ENCODE measurements at places on chromosomes 6 and 20.

GRCh38 chr6:946546-946945 lies 253.6 kb upstream of the EXOC2 start:
- DNase-seq, result no peak

DNA sequence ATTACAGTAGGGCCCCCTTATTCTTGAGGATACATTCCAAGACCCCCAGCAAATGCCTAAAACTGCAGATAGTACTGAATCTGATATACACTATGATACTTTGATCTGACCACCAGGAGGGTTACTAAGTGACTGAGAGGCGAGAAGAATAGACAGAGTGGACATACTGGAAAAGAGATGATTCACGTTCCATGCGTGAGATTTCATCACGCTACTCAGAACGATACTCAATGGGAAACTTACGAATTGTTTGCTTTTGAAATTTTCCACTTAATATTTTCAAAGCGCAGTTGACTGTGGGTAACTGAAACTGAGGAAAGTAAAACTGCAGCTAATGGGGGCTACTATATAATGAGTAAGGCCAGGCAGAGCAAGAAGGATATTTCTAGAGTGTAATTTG lies 60.8 kb downstream of the STX11 start:
- DNase-seq, result no peak

DNA sequence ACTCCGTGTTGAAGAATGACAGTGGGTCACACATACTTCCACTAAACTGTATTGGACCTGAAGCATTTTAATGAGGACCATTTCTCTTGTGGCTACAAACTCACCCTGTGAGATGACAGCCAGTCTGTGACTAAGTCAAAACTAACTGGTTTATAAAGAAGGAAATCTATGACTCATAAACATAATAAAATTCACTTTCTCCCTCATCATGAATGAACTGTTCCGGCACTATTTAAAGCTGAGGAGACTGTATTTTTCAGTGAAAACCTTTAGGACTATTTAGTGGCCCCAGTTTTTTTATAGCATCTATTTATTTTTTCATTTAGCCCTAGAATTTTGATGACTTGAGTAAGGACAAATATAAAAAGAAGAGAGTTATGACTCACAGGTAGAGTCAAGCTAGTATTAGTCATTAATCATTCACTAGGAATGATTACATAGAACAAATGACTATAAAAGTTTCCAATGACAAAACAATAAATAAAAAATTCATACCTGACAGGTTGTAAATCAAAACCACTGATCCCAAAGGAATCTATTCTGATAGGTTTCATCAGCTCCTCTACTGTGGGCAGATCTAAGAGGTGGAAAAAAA lies 34.2 kb downstream of the CEP162 start:
- no peak for DNase-seq

DNA sequence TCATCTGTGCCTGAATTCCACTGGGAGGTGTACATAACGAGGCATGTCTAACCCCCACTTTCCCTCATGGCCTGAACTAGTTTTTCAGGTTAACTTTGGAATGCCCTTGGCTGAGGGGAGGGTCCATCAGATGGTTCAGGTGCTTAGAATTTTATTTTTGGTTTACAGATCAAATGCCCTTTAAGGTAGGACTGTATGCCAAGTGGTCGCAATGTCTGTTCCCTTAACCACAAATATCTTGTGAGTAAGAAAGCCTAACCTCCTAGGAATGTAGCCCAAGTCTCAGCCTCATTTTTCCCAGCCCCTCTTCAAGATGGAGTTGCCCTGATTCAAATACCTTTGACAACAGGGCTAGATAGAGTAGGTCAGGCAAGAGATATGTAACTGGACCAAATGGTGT lies 78.4 kb downstream of the RNASET2 start:
- no peak for DNase-seq

DNA sequence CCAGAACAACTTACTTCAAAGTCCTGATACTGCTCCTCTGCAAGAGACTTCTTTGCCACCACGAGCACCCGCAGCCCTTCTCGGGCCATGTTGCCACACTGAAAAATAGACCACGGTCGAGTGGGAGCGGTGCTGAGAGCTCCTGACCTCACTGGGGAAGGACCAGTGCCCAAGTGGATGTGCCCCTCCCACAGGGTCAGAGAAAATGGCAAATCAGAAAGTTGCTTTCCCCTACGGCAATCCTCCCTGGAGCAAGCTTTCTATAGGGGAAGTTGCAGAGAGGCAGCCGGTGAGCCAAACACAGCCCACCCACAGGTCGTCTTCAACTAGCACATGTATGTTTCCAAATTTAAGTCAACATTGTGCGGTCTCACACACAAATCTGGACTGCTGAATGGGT lies 85.1 kb upstream of the NFATC2 start:
- peak; percentile 32 for DNase-seq

DNA sequence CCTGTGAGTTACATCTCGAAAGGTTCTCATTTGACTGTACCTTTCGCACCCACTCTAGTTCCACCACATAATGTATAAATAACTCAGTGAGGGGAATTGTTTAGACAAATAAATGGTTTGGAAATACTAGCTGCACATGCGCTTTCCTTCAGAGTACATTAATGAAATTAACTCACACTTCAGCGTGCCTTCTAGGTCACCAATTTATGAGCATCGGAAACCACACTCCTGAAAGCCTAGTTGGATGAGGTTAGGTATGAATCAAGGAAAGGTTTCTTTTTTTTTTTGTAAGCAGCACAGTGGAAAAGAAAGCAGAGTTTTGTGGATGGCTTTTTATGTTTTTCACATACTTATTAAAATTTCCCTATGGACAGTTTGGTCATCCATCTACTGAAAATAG lies 247.8 kb upstream of the TCF21 start:
- DNase-seq, result no peak

GRCh38 chr6:50927800-50928199 lies 109.1 kb downstream of the TFAP2B start:
- no peak for DNase-seq

- DNase-seq, result no peak
These were observed 4.9 kb downstream of the CLIC5 start for GRCh38 chr6:46010771-46011170.

DNA sequence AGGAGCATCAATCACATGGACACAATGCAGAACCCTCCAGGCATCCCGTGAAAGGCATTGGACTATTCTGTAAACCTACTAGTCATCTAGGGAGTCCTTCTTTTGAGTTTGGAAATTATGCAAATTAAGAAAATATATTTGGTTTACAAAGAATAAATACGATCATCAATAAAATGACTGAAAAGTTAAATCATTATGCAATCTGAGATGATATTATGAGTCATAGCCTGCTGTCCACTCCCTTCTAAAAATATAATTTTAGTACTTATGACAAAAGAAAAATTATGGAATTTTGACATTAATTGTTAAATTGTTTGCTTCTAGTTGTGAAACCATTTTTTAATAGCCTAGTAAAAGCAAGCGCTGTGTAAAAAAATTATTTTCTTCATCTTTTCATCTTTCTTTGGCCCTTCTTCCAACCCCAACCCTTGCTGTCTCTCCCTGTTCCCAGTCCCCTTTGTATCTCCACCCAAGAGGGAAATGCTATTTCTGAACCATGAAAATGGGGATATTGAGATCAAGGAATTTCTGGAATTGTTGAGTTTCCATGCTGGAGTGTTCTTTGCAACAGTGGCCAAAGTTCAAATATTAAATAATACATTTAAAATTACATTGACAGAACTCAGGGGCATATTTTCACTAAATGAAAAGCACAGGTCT lies 599.8 kb downstream of the COL12A1 start:
- DNase-seq, result no peak

- DNase-seq, result no peak
These were observed 145.4 kb downstream of the TTLL2 start for GRCh38 chr6:167470101-167470835.

GRCh38 chr6:170129691-170130171 lies 161.1 kb downstream of the DLL1 start:
- DNase-seq, result no peak

- DNase-seq, result no peak
These were observed 81.6 kb downstream of the PSMG4 start for GRCh38 chr6:3340358-3340802.

DNA sequence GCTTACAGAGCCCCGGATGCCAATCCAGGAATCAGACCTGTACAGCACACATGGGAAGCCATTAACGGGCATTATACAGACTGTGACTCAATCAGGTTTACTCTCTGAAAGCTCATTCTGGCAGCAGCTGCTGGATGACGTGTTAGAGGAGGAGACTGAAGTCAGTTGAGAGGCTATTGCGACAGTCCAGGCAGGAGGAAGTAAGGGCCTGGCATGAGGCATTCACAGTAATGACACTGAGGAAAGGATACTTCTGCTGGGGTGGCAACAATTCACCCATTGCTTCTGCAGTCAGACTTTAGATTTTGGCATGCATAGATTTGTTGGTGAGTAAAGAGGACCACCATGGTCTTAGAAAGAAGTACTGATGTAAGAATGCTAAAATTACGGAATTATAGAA lies 151.0 kb upstream of the HEY2 start:
- peak; percentile 91 for DNase-seq

DNA sequence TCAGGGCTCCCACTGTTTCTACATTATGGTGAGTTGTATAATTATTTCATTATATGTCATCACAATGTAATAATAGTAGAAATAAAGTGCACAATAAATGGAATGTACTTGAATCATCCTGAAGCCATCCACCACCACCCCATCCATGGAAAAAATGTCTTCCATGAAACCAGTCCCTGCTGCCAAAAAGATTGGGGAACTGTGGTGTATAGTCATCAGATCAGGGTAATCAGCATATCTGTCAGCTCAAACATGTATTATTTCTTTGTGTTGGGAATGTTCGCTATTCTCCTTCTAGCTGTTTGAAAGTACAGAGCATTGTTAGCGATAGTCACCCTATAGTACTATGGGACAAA lies 33.8 kb upstream of the SLC22A23 start:
- no peak for DNase-seq

GRCh38 chr6:37381579-37381978 lies 27.8 kb downstream of the RNF8 start:
- DNase-seq, result peak; percentile 16

DNA sequence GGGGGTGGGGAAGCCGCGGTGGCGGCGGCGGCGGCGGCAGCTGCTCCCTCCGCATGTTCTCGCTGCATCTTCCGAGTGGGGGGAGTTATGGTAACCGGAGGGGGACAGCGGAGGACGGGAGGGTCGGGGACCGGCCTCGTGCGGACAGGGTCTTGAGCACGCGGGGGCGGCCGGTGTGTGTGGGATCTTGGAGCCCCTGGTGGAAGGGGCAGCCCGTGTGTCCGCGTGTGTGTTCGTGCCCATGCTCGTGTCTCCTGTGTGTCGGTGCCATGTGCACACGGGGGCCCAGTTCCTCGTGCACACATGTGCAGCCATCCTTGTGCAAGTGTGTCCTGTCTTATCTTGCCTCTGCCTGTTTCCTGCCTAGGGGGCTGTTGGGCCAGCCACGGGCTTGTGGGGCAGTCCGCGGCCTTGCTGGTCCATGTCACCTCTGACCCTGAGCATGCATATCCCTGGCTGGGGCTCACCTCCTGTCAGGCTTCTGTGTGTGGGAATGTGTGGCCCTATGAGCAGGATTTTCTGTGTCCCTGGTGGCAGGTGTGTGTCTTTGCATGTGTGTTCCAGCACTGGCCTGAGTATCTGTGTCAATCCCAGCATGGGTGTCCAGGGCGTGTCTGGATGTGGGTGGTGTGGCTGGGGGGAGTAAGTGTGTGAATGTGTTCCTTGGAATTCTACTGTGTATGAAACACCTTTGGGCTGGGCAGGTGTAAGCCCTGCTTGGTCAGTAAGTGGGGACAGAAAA lies 8.5 kb downstream of the SYNGAP1 start:
- peak; percentile 22 for DNase-seq

DNA sequence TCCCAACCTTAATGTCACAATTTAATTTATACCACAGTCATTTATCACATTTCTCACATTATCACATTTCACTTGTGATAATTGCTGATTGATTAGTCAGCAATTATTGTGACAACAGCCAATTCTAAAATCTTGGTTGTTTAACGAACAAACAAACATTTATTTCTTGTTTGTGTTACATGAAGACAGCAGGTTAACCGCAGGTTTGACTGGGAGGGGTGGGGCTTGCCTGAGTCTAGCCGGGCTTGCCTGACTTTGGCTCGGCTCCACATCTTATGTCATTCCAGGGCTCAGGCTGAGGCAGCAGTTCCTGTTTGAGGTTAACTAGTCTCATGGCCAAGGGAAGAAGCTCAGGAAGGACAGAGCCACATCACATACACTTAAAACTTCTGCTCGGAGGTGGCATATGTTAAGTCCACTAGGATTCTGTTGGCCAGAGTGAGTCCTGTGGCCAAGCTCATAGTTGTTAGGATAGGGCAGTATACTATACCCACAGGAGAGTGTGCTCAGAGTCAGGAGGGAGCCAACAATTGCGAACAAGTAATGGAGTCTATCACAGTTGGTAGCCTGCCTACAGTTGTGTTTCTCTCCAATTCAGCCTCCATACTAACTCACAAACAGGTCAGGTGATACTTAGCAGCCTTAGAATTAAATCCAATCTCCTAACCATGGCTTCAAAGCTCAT lies 90.0 kb upstream of the IFNGR1 start:
- peak; percentile 84 for DNase-seq

DNA sequence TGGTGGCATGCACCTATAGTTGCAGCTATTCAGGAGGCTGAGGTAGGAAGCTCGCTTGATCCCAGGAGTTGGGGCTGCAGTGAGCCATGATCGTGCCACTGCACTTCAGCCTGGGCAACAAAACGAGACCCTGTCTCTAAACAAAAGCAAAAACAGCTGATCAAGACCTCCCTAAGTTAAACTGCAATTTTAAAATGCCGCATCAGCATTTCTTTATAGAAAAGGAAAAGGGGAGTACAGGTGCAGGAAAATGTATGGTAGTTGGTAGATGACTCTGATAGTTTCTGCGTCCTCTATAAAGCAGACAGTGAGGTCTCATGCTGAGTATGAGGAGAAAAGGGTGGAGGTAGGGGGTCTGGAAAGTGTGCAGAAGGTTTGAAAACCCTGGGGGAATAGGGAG lies 8.9 kb upstream of the TBCC start:
- no peak for DNase-seq

- DNase-seq, result peak; percentile 95
These were observed 156.4 kb downstream of the OR2B2 start for GRCh38 chr6:27755768-27756167.

- no peak for DNase-seq
These were observed 46.0 kb downstream of the PLCG1 start for GRCh38 chr20:41183391-41183790.

- DNase-seq, result peak; percentile 93
These were observed 92.6 kb upstream of the CLDN20 start for GRCh38 chr6:155171109-155171746.

GRCh38 chr20:62695448-62696414 lies 12.9 kb upstream of the NTSR1 start:
- DNase-seq, result peak; percentile 92

GRCh38 chr6:72382602-72383529 lies 239.0 kb upstream of the KCNQ5 start:
- DNase-seq, result no peak
